ENCODE measurements at places on chromosomes 2 and 18.

DNA sequence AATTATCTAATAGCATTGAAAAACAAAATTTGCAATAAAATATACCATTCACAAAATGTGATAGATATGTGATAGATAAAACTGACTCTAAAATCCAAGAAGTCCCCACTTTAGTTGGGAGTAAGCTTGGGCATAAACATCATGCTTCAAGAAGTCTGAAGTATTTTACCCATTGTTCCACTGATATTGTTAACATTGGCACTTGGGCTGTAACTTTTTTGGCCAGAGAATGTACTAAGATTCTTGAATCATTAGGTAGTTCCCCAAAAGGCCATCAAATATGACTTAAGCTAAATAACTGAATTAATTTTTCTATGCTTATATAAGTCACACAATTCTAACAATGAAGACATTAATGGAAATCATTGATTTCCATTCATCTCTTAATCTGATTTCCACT, 413.6 kb downstream of the CDH2 start:
- DNase-seq: no peak

DNA sequence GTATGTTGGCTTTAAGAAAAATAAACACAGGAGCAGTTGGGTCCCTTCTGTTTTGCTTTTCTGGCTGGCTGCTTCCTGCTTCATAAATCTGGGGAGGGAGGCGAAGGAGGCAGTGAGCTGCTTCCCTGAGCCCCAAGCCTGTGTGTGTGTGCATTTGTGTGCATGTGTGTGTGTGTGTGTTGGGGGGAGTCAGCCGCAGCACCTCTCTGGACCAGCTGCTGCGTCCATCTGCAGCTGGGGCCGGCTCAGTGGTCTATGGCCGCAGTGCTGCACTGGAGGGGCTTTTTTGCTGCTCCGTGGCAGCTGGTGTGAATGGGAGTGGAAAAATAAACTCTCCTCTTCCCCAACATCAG, 192.3 kb downstream of the RNF144A start:
- no peak for DNase-seq

DNA sequence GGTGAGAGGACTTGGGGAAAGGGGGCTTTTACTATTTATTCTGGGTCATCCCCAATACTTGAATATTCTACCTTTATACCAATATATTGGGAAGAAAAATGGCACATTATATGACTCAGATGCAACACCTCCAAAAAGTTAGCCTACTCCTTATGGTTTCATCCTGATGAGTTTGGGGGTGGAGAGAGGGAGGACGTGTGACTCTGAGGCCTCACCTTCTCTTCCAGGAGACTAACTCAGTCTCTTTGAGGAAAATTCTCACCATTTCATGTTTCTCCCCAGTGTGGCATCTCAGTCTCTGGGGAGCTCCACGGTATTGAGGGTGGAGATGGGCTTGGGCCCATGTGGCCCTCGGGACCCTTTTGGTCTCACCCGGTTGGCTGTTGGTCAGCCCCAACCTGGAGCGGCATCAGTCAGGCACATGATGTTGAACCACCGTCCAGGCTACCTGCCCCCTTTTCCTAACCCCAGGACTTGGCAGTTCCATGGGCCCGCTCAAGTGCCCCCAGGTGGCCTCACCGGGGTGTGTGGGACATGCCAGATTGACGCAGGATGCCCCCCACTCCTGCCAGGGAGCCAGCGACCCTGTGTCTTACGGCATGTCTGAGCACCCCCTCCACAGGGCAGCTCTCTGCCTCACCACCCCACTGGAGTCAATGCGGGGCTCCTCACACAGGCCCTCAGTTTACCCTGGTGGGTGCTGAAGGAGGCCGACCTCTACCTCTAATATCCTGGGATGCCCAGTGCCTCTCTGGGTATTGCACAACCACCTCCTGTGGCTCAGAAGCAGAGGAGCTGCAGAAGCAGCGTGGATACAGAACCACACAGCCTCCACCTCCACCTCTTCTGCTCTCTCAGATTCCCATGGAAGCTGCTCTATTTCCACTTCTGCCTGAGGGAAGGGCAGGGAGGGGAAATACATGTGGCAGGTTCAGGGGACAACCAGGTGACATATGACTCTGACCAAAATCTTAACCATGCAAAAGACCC, 297.4 kb downstream of the EIPR1 start:
- DNase-seq: no peak

GRCh38 chr2:224442071-224442967, 40.4 kb upstream of the FAM124B start:
- no peak for DNase-seq

- DNase-seq: peak; percentile 76
Measured at GRCh38 chr2:235766278-235766677, 272.4 kb downstream of the AGAP1 start.

DNA sequence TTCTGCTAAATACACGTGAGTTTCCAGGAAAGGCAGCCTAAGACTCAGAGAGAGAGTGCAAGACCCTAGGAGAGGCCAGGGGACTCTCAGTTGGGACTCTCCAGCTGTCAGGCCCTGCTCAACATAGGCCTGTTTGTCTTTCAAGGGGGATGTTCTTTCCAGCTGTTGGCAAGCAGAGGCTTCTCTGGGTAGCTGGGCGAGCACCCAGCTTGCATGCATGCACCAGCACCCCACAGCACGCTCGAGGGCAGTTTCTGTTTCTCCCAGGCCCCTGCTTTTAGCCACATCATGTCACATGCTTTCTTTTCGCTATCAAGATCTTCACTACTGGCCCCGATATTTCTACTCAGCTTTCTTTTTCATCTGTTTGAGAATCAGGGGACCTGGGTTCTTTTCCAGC, 479.3 kb upstream of the HS6ST1 start:
- DNase-seq: no peak

DNA sequence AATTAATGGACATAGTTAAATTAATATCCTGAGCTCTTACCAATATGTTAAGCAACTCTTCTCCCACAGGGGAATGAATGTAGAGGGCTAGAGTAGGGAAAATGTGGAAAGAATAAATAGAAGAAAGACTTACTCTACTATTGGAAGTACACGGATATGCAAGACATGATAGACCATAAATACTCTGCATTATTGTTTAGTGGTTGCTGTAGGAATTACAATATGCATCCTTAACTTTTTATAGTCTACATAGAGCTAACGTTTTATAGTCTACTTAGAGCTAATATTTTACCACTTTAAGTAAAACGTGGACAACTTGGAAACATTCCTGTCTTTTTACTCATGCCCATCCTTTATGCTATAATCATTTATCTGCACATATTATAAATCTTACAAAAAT, 163.8 kb upstream of the GALNT5 start:
- DNase-seq: no peak

DNA sequence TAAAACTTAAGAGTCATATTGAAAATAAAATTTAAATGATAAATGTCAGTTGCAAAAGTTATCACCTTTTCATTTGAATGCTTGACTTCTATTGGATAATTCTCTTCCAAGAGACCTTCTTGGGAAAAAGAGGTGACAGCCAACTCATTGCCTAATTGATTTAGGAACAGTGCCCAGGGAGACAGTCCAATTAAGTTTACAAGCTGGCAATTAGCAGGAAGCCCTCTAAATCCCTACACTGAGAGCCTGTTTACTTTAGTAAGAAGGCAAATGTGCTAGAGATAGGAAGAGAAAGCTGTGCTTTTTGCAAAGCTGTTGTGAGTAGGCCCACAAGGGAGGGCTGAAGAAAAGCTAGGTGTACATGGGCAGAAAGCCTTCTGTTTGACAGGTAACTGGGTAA, 189.1 kb downstream of the WDPCP start:
- DNase-seq: no peak

- DNase-seq: no peak
Measured at GRCh38 chr18:63037491-63037890, 282.1 kb downstream of the BCL2 start.

- DNase-seq: no peak
Measured at GRCh38 chr2:6945087-6945813, 28.0 kb downstream of the RNF144A start.

GRCh38 chr2:144459937-144460336, 60.0 kb downstream of the ZEB2 start:
- no peak for DNase-seq

DNA sequence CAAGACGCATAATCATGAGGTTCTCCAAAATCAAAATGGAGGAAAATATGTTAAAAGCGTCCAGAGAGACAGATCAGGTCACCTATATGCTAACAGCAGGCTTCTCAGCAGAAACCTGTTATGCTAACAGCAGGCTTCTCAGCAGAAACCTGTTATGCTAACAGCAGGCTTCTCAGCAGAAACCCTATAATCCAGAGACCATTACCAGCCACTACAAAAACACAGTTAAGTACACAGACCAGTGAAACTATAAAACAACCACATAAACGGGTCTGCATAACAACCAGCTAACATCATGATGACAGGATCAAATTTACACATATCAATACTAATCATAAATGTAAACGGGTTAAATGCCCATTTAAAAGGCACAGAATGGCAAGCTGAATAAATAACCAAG, 1548.4 kb upstream of the TMEFF2 start:
- no peak for DNase-seq

- no peak for DNase-seq
Measured at GRCh38 chr2:34025196-34025595, 426.1 kb upstream of the FAM98A start.

DNA sequence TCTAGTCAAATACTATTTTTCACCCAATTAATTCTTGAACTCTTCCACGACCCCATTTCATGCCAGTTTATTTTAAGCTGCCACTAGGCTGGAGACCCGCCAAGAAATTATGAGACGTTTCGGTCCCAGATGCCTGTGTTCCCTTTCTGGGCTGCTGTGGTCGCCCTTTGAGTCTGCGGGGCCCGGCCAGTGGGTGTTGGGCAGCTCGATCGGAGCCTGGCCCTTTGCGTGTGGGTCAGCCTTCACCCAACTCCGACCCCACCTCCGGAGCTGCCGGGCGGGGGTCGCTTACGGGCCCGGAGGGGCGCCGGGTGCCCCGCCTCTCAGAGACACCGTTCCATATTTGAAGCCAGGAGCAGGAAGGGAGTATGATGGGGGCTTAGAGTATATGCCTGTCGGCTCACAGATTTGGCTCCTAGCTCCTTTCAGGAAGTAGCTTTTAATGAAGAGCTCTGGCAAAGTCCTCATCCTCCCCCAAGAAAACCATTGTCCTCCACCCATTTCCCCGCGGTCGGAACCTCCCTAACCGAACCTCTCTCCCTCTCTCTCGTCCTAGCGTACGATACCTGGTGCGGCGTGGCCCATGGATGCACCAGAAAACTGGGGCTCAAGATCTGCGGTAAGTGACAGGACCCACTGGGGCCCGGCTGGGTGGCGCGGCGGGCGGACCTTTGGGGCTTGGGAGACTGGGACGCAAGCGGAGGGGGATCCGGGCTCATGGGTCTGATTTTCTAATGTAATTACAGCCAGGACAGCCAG, 5.0 kb downstream of the GAD1 start:
- no peak for DNase-seq

Data from right forelimb (tissue), 1 donor.